ENCODE measurements at places on chromosomes 16 and 17. TPM values are rescaled to one million over a fixed set of nuclear protein-coding genes. Genes with fewer than 3 reads are reported as not detected.

DNA sequence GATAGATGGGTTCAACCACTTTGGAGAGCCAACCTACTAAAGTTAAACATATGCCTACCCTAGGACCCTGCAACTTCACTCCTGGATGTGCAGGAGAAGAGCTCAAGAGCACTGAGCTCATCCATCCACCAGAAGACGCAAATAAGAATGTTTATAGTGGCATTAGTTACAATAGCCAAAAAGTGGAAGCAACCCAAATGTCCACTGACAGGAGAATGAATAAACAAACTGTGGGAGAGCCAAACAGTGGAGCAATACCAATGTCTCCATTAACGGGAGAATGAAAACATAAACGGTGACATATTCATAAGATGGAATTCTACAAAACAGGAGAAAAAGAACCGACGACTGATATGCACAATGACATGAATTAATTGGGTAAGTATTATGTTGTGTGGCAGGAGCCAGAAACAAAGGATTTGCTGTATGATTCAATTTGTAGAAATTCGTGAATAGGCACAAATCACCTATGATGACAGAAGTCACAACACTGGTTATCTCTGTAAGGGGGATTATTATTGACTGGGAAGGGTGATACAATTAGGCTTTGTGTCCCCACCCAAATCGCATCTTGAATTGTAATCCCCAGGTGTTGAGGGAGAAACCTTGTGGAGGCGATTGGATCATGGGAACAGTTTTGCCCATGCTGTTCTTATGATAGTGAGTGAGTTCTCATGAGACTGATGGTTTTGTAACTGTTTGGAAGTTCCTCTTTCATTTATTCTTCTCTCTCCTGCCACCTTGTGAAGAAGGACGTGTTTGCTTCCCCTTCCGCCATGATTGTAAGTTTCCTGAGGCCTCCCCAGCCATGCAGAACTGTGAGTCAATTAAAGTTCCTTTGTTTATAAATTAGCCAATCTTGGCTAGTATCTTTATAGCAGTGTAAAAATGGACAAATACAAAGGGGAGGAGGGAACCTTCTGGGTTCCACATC lies 57.9 kb upstream of the PLCG2 start:
- DNase-seq, result no peak

DNA sequence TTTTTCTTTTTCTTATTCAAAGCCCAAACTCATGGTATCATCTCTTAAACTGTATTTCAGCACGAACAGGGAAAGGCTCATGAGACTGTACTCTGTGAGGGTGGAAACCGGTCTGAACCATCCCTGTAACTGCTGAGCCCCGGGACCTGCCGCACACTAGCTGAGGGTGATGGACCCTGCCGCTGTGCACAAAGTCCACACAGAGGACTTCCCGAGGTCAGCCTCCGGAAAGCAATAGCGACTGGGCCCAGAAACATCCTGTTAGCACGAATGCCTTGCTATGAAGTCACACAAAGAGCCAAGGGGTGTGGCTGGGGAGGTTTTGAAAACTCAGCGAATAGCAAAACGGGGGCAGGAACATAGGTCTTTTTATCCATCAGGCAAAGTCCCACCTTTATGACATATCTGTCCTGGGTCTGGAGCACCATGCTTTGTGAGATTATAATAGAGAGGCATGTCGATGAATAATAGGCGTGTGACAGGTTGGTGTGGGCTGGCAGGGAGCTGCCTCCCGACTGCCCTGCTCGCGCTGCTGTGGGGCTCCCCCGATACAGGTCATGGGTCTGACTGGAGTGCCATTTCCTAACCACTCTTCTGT lies 33.4 kb downstream of the CDK5R1 start:
- DNase-seq, result peak; percentile 81

DNA sequence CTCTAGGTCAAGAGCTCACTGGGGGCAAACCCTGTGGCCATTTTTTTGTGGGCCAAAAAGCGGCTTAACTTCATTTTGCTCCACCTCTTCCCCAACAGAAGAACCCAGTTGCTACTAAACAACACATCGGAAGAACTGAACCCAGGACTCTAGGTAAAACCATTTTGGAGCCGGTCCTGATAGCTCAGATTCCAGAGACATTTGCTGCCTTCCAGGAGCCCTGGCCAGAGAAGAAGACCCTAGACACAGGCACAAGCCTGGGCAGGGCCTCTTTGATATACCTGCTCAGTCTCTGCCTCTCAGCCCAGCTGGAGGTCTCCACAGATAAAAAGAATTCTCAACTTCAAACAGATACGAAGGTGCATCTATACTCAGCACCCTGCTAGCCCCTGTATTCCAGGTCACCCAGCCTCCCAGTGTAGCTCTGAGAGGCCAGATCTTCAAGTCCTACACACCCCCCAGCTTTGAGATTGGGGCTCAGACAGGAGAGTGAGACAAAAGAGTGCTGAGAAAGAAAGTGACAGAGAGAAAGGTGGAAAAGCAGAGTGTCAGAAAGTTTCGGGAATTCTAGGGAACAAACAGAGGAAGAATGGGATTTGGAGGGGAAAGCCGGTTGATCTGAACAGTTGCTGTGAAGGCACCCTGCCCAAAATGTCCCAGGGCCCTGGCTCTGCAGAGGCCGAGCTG lies 6.6 kb upstream of the HOXB9 start:
- DNase-seq, result no peak

DNA sequence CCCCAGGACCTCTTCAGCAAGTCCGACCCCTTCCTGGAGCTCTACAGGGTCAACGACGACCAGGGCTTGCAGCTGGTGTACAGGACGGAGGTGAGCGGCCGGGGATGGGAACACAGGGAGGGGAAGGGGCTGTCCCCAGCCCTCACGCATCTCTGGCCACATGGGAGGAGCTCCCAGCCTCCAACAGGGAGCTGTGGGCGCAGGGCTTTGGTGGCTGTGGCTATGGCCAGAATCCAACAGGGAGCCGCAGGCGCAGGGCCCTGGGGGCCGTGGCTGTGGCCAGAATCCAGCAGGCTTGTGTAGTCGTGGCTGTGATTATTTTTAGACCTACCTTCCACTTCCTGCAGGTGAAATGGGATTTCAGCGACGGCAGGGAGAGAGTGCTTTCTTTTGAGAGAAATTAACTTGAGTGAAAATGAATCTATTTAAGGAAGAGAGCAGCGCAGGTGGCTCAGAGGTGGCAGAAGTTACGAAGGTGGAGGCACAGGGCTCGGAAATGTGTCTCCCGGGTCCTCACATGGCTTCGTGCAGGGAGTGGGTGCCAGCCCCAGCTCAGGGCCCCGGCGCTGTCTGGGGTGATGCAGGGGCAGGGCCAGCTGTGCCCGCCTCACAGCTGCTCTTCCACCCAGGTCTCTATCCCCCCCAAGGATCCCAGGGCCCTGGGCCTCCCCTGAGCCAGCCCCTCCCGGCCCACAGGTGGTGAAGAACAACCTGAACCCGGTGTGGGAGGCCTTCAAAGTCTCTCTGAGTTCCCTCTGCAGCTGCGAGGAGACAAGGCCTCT lies 9.4 kb downstream of the CPNE7 start:
- DNase-seq, result no peak

DNA sequence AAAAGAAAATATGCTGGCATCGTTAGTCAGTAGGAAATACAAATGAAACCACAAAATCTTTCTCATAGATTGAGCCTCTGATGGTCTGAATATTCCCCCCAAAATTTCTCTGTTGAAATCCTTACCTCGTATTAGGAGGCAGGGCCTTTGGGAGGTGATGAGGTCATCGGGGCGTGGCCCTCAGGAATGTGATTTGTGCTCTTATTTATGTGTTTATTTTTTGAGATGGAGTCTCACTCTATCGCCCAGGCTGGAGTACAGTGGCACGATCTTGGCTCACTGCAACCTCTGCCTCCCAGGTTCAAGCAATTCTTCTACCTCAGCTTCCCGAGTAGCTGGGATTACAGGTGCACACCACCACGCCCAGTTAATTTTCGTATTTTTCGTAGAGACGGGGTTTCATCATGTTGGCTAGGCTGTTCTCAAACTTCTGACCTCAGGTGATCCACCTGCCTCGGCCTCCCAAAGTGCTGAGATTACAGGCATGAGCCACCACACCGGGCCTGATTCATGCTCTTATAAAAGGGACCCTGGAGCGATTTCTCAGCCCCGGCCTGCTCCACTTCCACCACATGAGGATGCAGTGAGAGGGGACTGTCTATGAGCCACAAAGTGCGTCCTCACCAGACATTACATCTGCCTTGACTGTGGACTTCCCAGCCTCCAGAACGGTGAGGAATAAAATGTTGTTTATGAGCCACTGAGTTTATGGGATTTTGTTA lies 53.1 kb downstream of the DNAH17 start:
- no peak for DNase-seq

DNA sequence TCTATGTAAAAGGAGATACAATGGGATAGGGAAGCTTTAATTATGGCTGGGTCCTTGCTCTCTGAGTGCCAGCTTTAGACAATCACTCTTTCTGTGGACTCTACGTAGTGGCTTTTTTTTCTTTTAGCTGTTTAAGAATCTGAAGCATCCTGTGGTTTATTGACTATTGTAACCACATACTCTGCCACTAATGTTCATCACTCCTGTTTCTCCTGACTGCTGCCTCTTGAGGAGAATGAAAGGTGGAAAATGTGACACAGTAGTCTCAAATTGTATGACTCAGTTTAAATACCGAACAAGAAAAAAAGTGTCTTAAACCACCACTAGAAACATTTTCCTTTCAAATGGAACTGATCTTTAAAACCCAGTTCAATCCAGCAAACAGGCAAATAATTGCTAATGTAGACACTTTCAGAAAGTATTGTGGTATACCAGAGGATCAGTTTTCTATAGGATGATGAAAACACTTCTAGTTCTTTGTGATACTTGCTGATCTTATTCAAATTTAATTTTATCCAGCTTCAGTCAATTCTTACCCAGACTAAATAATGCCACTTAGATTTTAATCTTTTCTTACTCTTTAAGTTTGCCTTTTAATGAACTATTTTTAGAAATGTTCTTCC lies 302.7 kb upstream of the PMFBP1 start:
- DNase-seq, result peak; percentile 11

MPO gene
- total RNA-seq, result not detected

DNA sequence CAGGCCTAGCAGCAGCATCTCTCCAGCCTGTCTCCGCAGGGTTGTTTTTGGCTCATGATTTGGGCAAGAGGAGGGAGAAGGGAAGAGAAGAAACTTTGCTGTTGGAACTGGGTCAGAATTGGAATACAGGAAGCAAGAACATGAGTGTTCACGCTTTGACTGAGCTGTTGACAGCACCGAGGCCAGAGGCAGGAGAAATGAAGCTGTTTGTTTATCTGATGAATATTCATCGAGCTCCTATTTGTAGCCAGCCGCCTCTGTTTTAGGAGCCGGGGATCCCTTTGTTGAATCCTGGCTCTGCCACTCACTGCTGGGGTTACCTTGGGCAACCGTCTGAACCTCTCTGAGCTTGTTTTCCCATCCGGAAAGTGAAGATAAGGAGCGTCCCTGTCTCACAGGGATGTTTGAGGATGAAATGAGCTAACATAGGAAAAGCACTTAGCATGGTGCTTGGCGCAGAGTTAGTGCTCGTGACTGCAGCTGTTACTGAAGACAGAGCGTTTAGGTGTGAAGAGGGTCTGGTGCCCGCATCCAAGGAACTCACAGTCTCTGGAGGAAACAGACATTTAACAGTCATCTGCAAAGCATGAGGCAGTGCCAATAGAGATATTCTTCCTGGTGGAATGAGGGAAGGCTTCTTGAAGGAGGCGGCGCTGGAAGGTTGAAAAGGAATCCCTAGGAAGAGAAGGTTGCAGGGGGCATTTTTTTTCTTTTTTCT lies 29.2 kb downstream of the RAP1GAP2 start:
- DNase-seq, result no peak

- DNase-seq, result peak; percentile 90
Observed at GRCh38 chr17:28842282-28843012, at the start of gene FAM222B. Gene FAM222B (minus strand): TSS chr17:28842790. CDS start chr17:28766667, 76,123 bp downstream.

GRCh38 chr17:33199571-33200510 lies 93.3 kb downstream of the ASIC2 start:
- no peak for DNase-seq

KCNH4 gene
- 0.43 TPM for total RNA-seq

GRCh38 chr16:66272461-66272860 lies 94.0 kb upstream of the CDH5 start:
- no peak for DNase-seq

DNA sequence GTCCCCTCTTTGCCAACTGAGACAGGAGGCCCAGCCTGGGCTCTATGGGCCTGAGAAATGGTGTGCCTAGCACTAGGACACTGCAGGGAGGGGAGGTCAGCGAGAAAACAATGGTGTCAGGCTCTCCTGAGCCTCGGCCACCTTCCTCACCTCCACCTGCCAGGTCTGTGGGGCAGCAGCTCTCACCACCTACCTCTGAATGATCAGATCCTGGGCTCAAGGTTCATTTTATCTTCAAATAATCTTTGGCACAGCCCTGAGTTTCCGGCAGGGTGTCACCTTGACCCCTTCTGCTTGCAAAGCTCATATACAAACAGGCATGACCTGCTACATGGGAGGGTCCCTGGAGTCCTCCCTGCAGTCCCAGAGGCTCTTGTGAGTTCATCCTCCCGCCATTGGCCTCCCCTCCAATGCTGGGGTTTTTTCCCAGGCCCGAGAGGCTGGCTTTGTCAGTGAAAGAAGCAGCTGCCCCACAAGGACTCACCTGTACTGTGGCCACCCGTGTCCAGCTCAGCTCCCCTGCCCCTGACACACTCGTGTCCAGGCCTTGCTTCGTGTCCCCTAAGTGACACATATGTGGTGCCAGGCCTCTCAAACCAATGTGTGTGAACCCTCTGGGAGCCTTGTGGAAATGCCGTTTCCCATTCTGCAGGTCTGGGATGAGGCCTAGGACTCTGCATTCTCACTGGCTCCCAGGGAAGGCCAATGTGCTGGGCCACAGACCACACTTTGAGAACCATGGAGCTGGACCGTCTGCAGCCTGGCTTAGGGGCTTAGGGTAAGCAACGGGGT lies 176.8 kb upstream of the CIBAR2 start:
- DNase-seq, result no peak

TMEM88 gene
- 2.4 TPM for total RNA-seq

GRCh38 chr16:80573700-80574120 lies 32.9 kb downstream of the DYNLRB2 start:
- no peak for DNase-seq

FOXJ1 gene
- 11.6 TPM for total RNA-seq

- no peak for DNase-seq
Observed at GRCh38 chr17:45146890-45147580, 1.2 kb upstream of the HEXIM1 start.

- DNase-seq, result no peak
Observed at GRCh38 chr17:48960834-48961515, 7.4 kb downstream of the GIP start.

GRCh38 chr16:46702030-46702429 lies 12.6 kb downstream of the ORC6 start:
- no peak for DNase-seq

PABPN1L gene
- total RNA-seq, result not detected
